ENCODE measurements at places on chromosomes 4 and X.

- no peak for DNase-seq
Observed at GRCh38 chr4:56414135-56414670, 21.2 kb downstream of the PPAT start.

DNA sequence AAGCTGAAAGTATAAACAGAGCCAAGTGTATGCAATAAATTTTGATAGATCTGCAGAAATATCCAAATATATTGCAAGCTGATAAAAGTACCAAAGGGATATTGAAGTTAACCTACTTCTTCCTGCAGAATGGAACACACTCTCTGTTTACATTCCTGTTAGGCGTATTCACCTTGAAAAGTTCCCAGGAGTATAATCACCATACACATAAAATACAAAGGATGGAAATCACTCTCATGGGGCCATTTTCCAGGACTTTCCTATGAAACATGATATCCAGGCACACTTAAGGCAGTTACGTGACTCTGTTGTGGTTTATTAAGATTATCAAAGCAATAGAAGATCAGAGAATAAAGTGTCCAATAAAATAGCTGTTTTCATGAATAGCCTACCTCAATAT, 1142.3 kb downstream of the NLGN4X start:
- no peak for DNase-seq

DNA sequence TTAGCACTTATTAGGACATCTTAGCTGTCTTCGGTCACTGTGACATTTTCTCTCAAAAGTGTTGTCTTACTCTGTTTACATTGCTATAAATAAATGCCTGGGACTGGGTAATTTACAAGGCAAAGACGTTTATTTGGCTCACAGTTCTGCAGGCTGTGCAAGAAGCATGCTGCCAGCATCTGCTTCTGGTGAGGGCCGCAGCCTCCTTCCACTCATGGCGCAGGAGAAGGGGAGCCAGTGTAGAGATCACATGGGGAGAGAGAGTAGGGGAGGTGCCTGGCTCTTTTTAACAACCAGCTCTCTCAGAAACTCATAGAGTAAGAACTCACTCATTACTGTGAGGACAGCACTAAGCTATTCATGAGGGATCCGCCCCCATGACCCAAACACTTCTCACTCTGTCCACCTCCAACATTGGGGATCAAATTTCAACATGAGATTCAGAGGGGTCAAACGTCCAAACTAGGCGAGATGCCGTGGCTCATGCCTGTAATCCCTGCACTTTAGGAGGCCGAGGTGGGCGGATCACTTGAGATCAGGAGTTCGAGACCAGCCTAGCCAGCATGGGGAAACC, 43.5 kb upstream of the HERC6 start:
- DNase-seq = no peak

GRCh38 chr4:70703619-70704214, 15.4 kb downstream of the UTP3 start:
- peak; percentile 25 for DNase-seq

DNA sequence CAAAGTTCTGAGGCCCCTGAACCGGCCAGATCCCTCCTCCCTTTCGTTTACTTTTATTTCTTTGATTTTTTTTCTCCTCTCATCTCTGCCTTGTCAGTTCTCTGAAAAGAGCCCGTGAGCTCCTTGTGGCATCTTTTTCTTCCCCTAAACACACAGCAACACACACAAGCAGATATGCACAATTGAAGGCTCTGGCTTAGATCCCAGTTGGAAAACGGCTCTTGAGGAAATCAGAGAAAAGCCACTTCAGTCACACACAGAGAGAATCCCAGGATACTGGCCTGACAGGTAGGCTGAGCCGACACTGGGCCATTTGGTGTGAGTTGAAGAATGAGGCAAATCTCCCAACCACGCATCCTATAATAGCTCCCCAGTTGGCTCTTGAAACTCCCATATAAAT, 12.9 kb downstream of the DIPK2B start:
- no peak for DNase-seq

DNA sequence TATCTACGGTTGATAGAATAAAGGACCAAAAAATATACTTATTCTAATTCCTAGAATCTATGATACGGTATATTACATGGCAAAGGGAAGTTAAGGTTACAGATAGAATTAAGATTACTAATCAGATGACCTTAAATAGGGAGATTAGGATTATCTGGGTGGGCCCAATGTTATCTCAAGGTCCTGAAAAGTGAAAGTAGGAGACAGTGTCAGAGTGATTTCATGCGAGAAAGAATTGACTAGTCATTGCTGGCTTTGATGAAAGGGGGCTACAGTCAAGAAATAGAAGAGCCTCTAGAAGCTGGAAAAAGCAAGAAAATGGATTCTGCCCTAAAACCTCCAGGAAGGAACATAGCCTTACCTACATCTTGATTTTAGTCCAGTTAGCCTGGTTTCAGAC, 176.9 kb upstream of the PPP1R2C start:
- no peak for DNase-seq

DNA sequence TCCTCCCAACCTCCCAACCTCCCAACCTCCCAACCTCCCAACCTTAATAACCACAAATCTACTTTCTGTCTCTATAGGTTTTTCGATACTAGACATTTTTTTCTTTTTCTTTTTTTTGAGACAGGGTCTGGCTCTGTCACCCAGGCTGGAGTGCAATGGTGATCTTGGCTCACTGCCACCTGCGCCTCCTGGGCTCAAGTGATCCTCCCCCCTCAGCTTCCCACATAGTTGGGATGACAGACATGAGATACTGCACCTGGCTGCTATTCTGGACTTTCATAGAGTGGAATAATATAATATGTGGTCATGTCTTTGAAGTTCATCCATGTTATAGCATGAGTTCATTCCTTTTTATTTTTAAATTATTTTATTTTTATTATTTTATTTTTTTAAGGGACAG, 39.5 kb upstream of the ZFX start:
- no peak for DNase-seq

GRCh38 chrX:149462849-149463248, 42.3 kb downstream of the IDS start:
- DNase-seq = no peak

GRCh38 chr4:52201715-52202114, 150.6 kb downstream of the SPATA18 start:
- DNase-seq = no peak

DNA sequence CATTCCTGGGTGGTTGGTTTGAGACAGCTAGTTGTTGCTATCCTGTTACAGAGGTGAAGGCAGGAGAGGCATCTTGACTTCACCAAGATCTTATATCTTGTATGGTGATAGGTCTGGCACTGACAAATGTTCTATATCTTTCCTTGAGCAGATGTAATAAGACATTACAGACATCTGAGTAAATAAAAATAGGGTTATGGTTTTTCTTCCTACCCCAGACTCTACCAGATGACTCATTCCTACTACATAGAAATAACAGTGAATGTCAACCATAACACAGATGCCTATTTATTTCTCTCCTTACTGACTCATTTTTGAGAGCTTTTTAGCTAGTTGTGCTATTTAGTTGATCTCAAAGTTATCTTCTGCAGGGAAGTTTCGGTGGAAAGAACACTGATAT, 21.9 kb downstream of the HNRNPH2 start:
- no peak for DNase-seq

DNA sequence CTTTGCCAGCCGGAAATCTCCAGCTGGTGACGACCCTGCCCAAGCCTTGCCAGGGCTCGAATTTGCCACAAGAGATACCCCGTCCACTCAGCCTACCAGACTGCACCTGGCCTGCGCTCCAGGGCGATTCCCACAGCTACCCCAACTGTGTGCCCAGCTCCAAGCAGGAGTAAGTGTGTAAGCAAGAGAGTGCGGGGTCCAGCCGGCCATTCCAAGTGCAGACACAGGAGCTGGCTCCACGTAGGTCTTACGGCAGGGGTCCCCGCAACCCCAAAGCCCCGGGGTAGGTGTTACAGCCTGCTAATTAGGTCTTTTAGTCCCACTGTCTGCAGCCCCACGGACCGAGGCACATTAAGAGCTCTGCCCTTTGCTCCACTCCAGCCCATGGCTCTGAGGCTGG, 1305.2 kb downstream of the ARAP2 start:
- DNase-seq = no peak

DNA sequence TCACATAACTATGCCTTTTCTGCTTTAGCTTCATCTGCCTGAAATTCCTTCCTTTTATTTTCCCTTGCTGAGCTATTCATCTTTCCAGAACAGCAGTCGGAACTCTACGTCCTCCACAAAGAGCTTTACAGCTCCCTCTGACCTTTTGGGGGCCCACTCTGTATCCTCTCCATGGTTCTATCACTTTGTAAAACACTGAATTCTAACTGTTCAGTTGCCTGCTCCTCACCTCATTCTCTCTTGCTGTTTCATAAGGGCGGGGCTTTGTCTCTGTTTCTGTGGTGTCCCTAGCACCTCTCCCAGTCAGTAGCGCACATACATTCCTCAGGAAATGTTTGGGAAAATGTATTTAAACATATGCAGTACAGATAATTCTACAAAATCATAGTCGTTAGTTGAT, 737.0 kb downstream of the RAB28 start:
- DNase-seq = no peak

DNA sequence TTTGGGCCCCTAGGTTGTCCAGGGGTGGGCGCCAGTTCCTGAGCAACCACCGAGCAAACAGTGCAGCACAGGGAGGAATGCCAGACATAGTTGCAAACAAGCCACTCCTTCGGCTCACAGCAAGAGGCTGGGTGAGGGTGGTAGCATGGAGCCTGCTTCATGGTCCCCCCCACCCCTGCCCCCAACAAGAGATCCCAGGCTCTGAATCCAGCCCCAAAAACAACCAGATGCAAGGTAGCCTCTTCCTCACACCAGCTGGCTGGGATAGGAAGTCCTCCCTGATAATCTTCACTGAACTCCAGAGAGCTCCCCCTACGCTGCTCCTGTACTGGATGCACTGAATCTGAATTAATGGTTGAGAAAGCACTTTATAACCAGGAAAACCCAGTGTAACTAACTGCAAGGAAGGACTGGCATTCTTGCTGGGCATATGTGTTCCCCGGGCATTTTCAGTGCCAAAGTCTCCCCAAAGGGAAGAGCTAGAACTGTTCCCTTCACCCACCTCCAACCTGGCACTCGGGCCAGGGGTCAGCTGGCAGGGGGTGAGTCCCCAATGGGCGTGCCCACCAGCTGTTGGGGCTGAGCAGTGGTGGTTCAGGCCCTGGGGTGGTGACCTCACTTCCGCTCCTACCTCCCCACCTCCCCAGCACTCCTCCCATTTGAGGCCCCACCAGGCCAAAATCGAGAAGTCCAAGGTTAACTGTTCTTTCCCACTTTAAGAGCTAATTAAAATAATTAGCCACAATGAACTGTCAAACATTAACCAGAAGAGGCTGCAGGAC, 1.5 kb downstream of the ELF4 start:
- DNase-seq = no peak

GRCh38 chr4:180860089-180860720, 1383.0 kb upstream of the TENM3 start:
- DNase-seq = no peak

GRCh38 chr4:86718152-86718551, 124.0 kb downstream of the PTPN13 start:
- no peak for DNase-seq

GRCh38 chr4:110840221-110840654, 217.4 kb upstream of the PITX2 start:
- no peak for DNase-seq
